ENCODE measurements at places on chromosomes 3 and 15. TPM values are rescaled to one million over a fixed set of nuclear protein-coding genes. Genes with fewer than 3 reads are reported as not detected.
A peak's percentile ranks its signal among the peaks of the same experiment; 100 is the strongest.

GABRR3 gene
- not detected for total RNA-seq

CACNA2D2 gene
- total RNA-seq, result 10.3 TPM

DNA sequence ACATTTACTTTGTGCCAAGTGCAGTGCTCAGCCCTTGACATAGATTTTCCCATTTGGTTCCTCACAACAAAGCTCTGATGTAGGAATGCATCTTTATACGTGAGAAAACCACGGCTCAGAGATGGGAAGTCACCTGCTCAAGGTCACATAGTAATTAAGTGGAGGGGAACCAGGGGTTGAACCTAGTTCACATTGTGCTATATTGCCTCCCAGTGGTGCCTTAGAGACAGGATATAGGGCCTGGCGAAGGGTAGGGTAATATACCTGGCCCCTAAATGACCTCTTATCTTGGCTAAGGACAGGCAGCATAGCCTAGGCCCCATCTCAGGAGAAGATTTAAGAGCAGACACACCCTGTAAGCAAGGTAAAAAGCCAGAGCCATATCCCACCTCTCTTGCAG is 71.5 kb downstream of the FOXP1 start:
- DNase-seq, result peak; percentile 88

DNA sequence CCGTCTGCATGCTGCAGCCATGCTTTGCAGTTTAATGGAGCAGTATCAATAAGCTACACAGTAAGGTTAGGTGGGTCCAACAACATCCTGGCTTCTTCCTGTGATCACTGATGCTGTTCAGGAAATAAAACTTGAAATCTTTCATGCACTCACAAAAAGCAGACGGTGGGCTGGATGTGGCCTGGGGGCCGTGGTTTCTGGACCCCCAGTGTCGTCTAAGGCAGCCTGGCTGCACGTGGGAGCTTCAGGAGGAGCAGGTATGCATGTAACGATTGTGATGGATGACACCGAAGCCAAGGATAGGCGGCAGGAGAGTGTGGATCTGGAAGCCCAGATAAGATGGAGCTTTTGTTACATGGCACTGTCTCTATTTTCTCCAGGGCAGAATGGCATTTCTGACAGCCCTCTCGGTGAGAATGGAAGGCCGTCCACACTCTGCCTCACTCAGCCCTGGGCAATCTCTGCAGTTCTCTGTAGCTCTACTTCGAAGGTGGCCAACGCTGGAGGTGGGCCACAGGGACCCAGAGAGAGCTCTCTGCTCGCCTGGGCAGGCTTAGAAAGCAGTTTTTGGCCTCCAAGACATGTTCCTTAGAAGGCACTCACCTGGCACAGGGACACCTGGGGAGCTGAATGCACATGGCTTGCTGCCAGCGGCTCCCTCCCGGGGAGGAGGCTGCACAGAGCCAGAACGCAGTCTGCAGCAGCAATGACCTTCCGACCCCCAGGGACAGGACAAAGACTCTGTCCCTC is 46.4 kb upstream of the IQSEC1 start:
- DNase-seq, result no peak

EOMES gene
- not detected for total RNA-seq

DNA sequence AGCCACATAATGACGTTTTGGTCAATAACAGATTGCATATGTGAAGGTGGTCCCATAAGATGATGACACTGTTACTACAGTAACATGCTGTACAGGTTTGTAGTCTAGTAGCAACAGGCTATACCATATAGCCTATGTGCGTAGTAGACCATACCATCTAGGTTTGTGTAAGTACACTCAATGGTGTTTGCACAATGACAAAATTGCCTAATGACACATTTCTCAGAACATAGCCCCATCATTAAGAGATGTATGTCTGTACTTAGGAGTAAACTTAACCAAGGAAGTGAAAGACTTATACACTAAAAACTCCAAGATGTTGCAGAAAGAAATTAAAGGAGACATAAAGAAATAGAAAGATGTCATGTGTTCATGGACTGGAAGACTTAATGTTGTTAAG is 66.2 kb downstream of the RPLP1 start:
- no peak for DNase-seq

- no peak for DNase-seq
Measured at GRCh38 chr3:68817243-68817642, 115.1 kb downstream of the TAFA4 start.

DNA sequence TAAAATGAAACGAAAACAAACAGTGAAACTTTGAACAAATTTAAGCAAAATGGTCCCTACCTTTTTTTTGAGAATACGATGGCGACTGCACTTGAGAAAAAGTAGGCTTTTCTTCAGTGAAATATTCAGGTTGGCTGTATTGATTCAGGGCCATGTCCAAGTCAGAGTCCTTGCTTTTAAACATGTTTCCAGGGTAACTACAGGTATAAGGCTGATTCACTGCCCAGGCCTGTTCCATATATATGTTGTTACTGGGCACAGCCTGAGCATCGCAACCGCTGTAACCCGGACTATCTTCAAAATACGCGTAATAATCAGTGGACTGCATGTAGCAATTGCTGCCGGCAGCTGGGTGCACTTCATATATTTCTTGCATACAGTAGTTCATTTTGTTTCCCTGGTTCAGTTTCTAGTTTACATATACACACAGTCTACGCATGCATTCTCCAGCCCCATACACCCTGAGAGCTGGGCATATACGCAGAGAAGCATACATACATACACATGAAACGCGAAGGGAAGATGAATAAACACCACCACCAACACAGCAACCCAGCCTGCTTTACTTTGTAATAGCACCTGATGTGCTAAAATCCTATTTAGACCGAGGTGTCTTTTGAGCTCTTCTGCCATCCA is 220.0 kb downstream of the NR1D2 start:
- DNase-seq, result no peak

Data from GM23338 (cell line).